ENCODE measurements at places on chromosomes 6 and 20. TPM values are rescaled to one million over a fixed set of nuclear protein-coding genes. Genes with fewer than 3 reads are reported as not detected.

GRCh38 chr6:35238843-35239289 is 20.7 kb upstream of the ZNF76 start:
- H3K4me1 ChIP-seq = no peaks in the 10 kb centered on the region
- H3K27me3 ChIP-seq = no peaks in the 10 kb centered on the region
- H3K4me3 ChIP-seq = no peak overlapping the region

- DNase-seq = no peak
- H3K4me1 ChIP-seq = no peaks in the 10 kb centered on the region
- no peak overlapping the region for H3K27ac ChIP-seq
- peaks cover 12% of the 10 kb centered on the region for H3K27me3 ChIP-seq
Measured at GRCh38 chr20:21437248-21437647, 39.9 kb upstream of the NKX2-4 start.

DNA sequence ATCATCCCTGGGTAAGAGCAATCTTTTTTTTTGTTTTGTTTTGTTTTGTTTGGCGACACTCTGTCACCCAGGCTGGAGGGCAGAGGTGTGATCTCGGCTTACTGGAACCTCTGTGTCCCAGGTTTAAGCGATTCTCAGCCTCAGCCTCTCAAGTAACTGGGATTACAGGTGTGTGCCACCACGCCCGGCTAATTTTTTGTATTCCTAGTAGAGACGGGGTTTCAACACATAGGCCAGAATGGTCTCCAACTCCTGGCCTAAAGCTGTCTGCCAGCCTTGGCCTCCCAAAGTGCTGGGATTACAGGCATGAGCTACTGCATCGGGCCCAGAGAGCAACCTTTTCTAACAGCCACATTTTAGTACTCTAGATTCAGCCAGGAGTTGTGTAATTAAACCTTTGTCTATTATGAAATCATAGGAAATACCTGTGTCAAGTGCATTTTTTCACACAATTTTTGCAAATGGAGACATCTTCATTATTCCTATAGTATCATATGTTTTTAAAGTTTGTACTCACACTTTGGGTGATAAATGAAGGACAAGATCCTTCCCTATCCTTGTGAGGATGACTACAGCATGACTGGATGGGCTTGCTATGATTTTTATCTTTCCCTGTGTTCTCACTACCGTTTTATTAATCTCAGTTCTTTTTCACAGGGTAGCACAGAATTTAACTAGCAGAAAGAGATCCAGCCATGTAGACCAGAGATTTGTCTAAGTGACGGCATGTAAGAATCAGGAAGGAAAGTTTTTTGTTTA is 82.6 kb downstream of the OR2B2 start:
- peaks cover 6% of the 10 kb centered on the region for H3K36me3 ChIP-seq
- peak overlapping the region; percentile 96 for H3K27ac ChIP-seq
- H3K4me3 ChIP-seq = peak overlapping the region; percentile 86
- peaks cover 38% of the 10 kb centered on the region for H3K4me1 ChIP-seq

DNA sequence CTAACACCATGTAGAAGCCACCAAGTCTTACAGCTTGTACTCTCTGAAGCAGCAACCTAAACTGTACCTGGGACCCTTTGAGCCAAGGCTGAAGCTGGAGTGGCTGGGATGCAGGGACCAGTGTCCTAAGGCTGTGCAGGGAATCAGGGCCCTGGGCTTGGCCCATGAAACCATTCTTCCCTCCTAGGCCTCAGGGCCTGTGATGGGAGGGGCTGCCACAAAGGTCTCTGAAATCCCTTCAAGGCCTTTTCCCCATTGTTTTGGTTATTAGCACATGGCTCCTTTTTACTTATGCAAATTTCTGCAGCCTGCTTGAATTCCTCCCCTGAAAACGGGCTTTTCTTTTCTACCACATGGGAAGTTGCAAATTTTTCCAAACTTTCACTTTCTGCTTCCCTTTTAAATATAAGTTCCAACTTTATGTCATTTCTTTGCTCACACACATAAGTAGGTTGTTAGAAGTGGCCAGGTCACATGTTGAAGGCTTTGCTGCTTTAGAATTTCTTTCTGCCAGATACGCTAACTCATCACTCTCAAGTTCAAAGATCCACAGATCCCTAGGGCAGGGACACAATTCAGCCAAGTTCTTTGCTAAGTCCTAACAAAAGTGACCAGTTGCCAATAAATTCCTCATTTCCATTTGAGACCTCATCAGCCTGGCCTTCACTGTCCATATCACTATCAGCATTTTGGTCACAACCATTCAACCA is 28.2 kb upstream of the ATXN1 start:
- peaks cover 4% of the 10 kb centered on the region for H3K36me3 ChIP-seq
- no peaks in the 10 kb centered on the region for H3K27me3 ChIP-seq
- no peak overlapping the region for H3K4me3 ChIP-seq

- peaks cover 50% of the 10 kb centered on the region for H3K4me1 ChIP-seq
- peak overlapping the region; percentile 95 for H3K27ac ChIP-seq
- H3K27me3 ChIP-seq = no peaks in the 10 kb centered on the region
- peak overlapping the region; percentile 93 for H3K4me3 ChIP-seq
- peak; percentile 71 for DNase-seq
Measured at GRCh38 chr6:53347921-53348370, 804 bp downstream of the ELOVL5 start.

DNA sequence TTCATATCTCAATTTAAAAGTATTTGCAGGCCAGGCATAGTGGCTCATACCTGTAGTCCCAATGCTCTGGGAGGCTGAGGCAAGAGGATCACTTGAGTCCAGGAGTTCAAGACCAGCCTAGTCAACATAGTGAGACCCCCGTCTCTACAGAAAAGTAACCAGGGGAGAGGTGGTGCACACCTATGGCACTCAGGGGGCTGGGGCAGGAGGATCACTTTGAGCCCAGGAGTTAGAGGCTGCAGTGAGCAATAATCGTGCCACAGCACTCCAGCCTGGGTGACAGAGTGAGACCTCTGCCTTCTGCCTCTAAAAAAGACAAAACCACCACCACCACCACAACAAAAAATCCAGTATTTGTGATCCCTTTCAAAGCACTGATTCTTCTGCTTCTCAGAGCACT is 185.5 kb upstream of the QKI start:
- no peak overlapping the region for H3K4me3 ChIP-seq
- H3K27me3 ChIP-seq = no peaks in the 10 kb centered on the region
- no peaks in the 10 kb centered on the region for H3K36me3 ChIP-seq
- DNase-seq = no peak

GRCh38 chr6:2186516-2186915 is 58.9 kb downstream of the GMDS start:
- H3K27me3 ChIP-seq = peaks cover 15% of the 10 kb centered on the region
- peaks cover 16% of the 10 kb centered on the region for H3K4me1 ChIP-seq
- H3K4me3 ChIP-seq = no peak overlapping the region
- H3K36me3 ChIP-seq = no peaks in the 10 kb centered on the region

GRCh38 chr6:30670760-30671527 is 1.9 kb downstream of the DHX16 start:
- H3K27me3 ChIP-seq = no peaks in the 10 kb centered on the region
- DNase-seq = no peak
- peaks cover 14% of the 10 kb centered on the region for H3K36me3 ChIP-seq
- peaks cover 33% of the 10 kb centered on the region for H3K4me1 ChIP-seq
- peak overlapping the region; percentile 91 for H3K4me3 ChIP-seq

DNA sequence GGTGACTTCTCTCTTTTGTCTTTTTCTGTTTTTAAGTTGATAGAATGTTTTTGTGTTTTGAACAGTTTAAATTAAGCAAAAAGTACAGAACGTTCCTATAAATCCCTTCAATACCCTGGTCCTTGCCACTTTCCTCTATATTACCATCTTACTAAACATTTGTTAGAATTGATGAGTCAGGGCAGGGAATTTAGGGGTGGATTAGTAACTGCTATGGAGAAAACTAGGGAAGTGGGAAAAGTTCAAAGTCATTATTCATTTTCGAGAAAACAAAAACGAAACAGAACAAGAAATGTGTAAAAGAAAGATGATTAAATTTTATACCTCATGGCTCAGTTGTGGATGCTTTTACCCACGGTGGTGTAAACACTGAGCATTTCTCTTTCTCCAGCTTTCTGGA is 240.4 kb upstream of the SULF2 start:
- no peak overlapping the region for H3K27ac ChIP-seq
- H3K4me1 ChIP-seq = no peaks in the 10 kb centered on the region
- H3K27me3 ChIP-seq = peaks cover 11% of the 10 kb centered on the region
- no peaks in the 10 kb centered on the region for H3K36me3 ChIP-seq

DNA sequence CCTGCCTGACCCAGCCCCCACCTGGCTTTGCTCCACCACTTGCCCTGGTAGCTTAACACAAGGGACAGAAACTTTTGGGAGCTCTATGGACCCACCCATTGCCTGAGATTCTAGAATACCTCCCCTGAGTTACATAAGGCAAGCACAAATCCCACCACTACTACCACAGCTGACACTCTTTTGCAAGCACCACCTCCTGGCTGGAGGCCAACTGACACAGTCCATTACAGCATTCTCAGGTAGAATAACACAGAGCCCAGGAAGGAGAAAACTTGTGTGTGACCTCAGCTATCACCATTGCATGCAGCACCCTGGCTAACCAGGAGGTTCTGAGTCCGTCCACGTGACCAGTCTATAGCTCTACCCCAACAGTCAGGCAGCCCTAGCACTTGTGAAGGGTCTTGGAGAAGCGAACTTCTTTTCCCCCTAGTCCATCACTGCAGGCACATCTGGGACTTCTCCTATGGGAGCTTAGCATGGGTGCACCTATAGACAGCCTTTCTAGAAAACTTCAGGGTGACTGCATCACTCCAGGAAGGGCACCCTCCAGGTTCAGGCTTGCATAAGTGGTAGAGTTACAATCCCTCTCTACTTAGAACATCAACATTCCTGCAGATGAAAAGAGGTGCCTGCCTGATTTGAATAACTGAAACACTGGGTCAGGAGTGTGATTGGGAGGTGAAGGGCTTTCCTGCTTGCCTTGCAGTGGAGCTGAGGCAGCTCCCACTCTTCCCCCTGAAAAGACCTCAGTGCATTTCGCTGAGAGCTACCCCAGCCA is 30.1 kb downstream of the CITED2 start:
- no peaks in the 10 kb centered on the region for H3K27me3 ChIP-seq
- H3K4me1 ChIP-seq = peaks cover 20% of the 10 kb centered on the region
- H3K27ac ChIP-seq = no peak overlapping the region
- H3K36me3 ChIP-seq = peaks cover 4% of the 10 kb centered on the region
- H3K4me3 ChIP-seq = no peak overlapping the region

- no peaks in the 10 kb centered on the region for H3K4me1 ChIP-seq
- no peaks in the 10 kb centered on the region for H3K36me3 ChIP-seq
- no peak overlapping the region for H3K4me3 ChIP-seq
- no peak overlapping the region for H3K27ac ChIP-seq
Measured at GRCh38 chr6:134058622-134059366, 6.4 kb upstream of the SLC2A12 start.

- H3K36me3 ChIP-seq = peaks cover 2% of the 10 kb centered on the region
- H3K27me3 ChIP-seq = no peaks in the 10 kb centered on the region
- H3K4me3 ChIP-seq = no peak overlapping the region
- H3K27ac ChIP-seq = no peak overlapping the region
- no peak for DNase-seq
Measured at GRCh38 chr20:16476032-16476431, 97.2 kb downstream of the KIF16B start.

DNA sequence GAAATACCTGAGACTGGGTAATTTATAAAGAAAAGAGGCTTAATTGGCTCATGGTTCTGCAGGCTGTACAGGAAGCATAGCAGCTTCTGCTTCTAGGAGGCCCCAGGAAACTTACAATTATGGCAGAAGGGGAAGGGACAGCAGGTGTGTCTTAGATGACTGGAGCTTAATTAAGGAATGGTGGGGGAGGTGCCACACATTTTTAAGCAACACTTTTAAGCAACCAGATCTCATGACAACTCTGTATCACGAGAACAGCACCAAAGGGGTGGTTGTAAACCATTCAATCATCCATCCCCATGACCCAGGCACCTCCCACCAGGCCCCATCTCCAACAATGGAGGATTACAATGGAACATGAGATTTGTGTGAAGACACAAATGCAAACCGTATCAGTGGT is 26.9 kb downstream of the FIG4 start:
- DNase-seq = no peak
- no peaks in the 10 kb centered on the region for H3K4me1 ChIP-seq
- peaks cover 16% of the 10 kb centered on the region for H3K36me3 ChIP-seq
- no peaks in the 10 kb centered on the region for H3K27me3 ChIP-seq
- H3K4me3 ChIP-seq = no peak overlapping the region

TRDN gene
- total RNA-seq = not detected

CDK5RAP1 gene
- total RNA-seq = 40.3 TPM

ANGPT4 gene
- not detected for total RNA-seq

HSPA1L gene
- 2.0 TPM for total RNA-seq

NKX2-2 gene
- not detected for total RNA-seq

TTBK1 gene
- 0.31 TPM for total RNA-seq

All from activated CD4-positive, alpha-beta memory T cell treated with anti-CD3 and anti-CD28 coated beads for 36 hours (primary cell).